ENCODE measurements at places on chromosomes 5 and 9.

- no peak for DNase-seq
Measured at GRCh38 chr5:124732428-124733328, 13.8 kb downstream of the ZNF608 start.

DNA sequence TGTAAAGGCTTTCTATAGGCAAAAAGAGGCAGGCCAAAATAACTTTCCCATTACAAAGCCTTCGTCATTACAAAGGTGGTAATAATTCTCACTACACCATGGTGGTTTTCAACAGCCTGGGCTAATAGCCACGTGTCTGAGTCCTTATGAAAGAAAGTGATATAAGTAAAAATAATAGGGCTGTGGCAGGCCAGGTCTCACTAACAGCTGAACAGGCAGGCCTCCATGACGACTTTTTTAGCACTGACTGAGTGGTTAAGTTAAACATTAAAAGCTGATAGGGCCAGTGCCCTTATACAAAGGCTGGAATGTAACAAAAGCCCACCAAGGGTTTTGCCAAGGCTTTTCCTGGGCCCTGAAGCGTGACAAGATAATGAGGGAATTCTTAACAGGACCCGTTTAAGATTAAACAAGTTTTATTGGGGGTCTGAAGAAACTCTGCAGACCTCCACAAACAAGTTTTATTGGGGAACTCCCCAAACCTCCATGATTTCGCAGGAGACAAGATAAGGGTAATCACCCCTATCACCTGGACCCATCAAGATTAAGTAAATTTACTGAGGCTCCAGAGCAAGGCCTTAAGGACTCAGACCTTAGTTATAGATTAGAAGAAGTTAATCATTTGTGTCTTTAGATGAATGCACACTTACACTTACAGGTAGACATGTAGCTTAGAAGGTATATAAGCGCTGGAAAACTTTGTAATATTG lies 412.9 kb downstream of the CHSY3 start:
- no peak for DNase-seq

DNA sequence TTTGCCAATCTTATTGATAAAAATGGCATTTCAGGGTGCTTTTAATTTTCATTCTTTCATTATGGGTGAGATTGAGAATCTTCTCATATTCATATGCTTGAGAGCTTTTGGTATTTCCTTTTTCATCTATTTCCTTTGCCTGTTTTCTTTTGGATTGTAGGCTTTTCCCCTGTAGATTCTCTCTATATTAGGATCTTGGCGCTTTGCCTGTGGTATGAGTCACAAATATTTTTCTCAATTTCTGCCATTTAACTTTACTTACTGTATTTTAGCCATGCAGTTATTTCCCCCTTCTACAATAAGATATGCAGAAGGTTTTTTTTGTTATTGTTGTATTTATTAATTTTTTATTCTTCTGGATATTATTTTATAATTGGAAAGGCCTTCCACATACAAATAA lies 21.5 kb upstream of the KLF9 start:
- DNase-seq = no peak

DNA sequence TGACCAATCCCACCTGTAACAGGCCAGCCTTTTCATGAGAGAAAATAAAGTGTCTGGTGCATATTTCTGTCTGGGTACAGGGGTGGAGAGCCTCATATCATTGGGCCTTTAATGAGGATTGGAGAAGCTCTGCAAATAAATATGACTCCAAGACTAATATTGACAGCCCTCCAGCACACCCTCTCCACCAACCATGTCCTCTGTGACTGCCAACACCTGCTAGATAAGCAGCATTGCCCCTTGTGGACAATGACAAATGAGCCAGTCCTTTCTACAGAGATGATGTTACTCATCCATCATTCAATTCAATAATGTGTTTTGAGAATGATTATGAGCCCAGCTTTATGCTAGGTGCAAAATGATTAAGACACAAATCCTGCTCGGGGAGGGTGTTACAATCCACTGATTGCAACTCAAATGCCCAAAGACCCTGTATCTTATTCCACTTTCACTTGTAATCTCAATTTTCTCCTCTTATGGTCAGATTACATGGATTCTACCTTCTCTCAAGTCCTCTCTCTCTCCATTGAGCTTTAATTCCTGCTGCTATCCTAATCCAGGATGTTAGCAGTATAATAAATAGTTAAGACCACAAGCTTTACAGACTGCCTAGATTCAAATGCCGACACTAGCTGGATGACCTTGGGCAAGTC lies 2.1 kb upstream of the GFRA3 start:
- no peak for DNase-seq

GRCh38 chr9:97811533-97812246 lies 41.3 kb upstream of the FOXE1 start:
- DNase-seq = no peak

DNA sequence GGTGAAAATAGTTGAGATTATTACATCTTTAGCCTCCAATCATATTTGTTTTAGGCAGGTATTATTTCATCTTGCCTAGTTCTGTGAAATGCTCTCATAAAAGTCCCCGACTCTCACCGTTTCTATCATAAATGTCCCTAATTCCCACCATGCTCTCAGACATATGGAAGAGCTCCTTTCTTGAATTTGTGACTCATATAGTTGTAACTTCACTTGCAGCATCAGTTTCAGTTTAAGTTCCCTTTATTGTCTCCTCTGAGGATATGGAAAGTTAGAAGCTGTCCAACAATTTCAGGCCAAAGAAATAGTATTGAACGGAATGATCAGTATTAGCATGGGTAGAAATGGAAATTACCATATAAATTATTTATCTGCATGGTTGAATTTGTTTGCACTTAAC lies 187.5 kb upstream of the NR4A3 start:
- no peak for DNase-seq

GRCh38 chr5:77663090-77663863 lies 24.8 kb upstream of the OTP start:
- DNase-seq = peak; percentile 11

Data from NCI-H1105 treated with DMSO at 0.1 percent for 48 hours (cell line).